Stimulated activated CD4-positive, alpha-beta T cell treated with anti-CD3 and anti-CD28 coated beads, Interleukin-15, amount 100 ng/mL, for 24 hours (primary cell): ENCODE measurements at places on chromosomes 5 and 9.

DNA sequence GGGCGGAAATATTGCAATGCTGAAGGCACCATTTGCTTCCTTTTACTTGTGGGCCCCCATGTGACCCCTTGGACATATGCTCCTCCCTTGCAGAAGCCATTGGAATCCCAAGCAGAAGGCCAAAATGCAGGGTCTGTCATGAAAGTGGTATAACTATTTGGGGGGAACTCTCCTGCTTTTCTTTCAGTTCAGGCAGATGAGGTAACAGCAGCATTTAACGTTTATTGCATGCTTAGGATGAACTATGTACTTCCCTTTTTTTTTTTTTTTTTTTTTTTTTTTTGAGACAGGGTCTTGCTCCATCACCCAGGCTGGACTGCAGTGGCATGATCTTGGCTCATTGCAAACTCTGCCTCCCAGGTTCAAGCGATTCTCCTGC, 7.8 kb downstream of the FOXI1 start:
- DNase-seq = no peak

DNA sequence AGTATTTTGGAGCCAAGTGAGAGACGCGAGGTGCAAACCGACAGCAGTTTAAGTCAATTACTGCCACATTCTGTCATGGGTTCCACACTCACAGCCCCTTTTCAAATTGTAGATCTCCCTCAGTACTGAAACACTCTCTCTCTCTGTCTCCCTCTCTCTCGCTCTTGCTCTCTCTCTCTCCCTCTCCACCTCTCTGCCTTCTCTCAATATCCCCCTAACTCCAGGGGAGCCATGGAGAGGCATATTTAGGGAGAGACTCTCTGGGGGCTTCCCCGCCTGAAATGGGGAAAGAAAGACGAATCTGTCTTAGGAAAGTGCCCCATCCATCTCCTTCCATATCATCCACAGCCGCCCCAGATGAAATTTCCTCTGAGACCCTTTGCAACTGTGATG, 1.6 kb downstream of the BRINP1 start:
- no peak for DNase-seq

DNA sequence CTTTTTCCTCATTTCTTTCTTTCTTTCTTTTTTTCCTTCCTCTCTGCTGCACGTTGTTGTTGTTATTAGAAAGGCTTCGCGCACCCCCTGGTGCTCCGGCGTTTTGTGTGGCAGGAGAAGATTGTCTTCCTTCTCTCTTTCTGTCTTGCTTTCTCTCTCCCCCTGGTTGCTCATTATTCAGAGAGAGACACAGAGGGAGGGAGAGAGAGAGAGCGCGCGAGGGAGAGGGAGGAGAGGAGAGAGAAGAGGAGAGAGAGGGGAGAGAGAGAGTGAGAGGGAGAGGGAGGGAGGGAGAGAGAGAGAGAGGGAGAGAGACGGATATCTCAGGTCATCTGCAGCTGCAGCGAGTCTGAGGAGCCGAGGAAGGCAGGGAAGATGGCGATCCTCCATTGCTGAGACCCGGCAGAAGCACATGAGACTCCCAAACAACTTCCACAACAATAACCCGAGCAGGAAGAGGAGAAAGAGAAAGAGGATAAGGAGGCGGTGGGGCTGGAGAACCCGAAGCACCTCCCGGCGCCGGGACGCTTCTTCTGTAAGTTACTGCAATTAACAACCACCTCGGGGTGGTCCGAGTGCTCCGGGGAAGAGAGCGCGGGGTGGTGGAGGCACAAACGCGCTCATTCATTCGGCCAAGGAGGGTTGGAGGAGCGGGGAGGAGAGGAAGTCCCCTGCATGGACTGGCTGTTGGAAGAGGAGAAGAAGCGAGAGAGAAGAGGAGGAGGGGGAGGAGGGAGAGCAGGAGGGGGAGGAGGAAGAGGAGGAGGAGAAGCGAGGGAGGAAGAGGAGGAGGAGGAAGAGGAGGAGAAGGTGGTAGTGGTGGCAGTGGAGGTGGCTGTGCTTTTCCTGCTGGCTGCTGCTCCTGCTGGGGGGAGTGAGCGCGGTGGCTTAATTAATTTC, at the start of gene ZNF462:
Gene ZNF462, plus strand, starts transcription at position 346 of the 900 bp plus-strand sequence. CDS start 60,218 bp downstream, outside the sequence.
- no peak for DNase-seq

DNA sequence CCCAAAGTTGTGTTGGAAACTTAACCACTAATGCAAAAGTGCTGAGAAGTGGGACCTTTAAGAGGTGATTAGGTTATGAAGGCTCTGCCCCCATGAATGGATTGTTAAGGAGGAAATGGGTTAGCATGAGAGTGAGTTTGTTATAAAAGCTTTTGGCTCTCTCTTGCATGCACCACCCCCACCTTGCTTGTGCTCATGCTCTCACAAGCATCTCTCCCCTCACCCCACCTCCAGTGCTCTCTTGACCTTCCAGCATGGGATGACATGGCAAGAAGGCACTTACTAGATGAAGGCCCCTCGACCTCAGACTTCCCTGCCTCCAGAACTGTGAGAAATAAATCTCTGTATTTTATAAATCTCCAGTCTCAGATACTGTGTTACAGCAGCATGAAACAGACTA, 52.8 kb downstream of the RICTOR start:
- DNase-seq = no peak

GRCh38 chr9:1920386-1920785, 94.8 kb upstream of the SMARCA2 start:
- no peak for DNase-seq

DNA sequence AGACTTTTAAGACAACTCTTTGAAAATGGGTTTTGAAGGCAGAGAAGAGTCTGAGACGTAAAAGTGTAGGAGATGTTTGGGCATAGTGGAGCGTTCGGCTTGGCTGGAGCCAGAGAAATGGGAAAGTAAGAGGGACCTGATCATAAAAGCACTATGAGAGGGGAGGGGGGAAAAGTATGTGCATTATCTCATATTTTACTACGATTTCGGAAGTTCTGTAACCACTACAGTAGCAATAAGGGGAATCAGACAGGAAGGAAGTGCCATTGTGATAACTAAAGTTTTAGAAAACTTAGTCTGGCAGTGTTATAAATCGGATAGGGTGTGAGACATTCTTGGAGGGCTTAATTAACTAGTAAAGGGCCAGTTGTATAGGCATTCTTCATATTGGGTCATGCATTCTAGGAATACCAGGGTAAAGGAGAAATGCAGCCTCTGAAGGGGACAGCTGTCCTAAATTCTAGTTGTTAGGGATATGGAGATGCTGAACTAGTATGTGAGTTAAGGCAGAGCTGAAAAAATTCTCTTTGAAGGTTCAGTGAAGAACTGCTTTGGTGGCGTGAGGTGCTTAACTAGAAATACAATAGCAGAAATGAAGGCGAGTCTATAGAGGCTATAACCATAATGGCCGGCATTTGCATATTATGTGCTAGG, 83.8 kb upstream of the FREM1 start:
- no peak for DNase-seq
